Renal pelvis (tissue), 12 donors: ENCODE measurements at places on chromosomes 13 and 19. TPM values are rescaled to one million over a fixed set of nuclear protein-coding genes. Genes with fewer than 3 reads are reported as not detected.

Gene KLF16
- polyA plus RNA-seq, result 7.8 TPM

Gene ZNF439
- polyA plus RNA-seq, result 29.9 TPM

Gene RYR1
- 5.1 TPM for polyA plus RNA-seq

Gene PEAK3
- 0.12 TPM for polyA plus RNA-seq

DNA sequence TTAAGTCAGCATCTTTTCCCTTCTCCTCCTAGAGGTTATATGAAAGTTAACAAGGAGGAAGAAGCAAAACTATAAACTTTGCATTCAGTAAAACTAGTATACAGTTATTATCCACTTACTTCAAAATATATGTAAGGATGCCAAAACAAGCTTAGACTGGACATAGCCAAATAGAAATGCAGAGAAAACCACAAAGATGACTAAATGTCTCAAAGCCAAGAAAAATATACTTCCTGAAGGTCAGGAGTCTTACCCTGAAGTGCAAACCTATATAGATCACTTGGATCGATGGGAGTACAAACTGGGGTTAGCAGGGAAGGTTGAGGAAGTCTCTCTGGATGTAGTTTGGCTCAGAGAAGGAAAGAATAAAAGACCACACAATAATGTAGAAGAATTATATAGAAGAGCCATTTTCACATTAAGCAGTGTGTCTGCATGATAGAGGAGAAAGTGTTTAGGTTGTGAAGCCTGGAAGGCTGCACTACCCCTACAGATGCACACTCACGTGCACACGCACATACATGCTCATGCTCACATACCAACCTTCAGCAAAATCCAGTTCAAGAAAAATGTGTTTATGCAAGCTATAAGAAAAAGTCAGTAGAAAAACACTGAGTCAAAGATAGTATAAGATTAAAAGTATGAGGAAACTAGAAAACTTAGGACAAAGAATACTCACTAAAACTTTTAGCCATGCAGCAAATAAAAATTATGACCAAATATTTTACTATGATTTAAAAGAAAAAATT is 112.1 kb upstream of the RXFP2 start:
- no peak for DNase-seq
